ENCODE measurements at places on chromosomes 4 and X.

DNA sequence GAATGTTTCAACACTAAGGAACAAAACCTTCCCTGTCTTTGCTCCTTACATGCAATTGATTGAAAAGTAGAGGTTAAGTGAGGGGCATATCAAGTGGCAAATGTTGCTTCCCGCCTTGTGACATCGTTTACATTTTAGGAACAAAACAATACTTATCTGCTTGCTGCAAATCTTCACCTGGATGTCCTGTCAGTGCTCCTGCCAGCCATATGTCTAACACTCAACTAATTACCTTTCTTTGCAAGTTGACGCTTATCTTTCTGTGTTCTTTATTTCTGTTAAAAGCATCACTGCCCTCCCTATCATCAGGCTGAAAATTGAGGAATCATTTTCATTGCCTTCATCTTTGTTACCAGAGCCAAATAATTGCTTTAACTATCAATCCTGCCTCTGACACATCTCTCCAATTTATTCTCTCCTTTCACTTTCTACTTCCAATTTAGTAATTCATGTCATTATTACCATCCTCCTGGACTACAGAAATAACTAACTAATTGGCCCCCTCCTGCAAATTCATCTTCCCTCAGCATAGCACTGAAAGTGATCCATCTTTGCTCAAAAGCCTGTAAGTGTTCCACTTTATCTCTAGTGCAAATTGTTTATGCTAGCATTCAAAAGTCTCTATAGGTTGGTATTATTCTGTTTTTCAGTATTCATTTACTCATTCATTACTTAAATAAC is 298.7 kb upstream of the ATOH1 start:
- DNase-seq = no peak

GRCh38 chr4:41933997-41934503 is 1.2 kb upstream of the TMEM33 start:
- DNase-seq = no peak

DNA sequence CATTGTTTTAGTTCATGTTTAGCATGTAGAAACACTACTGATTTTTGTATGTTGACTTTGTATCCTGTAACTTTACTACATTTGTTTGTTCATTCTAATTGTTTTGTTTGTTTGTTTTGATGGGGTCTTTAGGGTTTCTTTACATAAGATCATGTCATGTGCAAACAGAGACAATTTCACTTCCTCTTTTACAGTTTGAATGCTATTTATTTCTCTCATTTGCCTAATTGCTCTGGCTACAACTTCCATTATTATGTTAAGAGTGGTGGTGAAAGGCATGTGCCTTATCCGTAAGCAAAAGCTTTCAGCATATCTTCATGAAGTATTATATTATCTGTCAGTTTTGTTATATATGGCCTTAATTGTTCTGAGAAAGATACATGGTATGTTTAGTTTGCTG is 571.1 kb downstream of the PCDH7 start:
- no peak for DNase-seq

- peak; percentile 67 for DNase-seq
Observed at GRCh38 chr4:158163941-158164767, 8.7 kb downstream of the GASK1B start.

DNA sequence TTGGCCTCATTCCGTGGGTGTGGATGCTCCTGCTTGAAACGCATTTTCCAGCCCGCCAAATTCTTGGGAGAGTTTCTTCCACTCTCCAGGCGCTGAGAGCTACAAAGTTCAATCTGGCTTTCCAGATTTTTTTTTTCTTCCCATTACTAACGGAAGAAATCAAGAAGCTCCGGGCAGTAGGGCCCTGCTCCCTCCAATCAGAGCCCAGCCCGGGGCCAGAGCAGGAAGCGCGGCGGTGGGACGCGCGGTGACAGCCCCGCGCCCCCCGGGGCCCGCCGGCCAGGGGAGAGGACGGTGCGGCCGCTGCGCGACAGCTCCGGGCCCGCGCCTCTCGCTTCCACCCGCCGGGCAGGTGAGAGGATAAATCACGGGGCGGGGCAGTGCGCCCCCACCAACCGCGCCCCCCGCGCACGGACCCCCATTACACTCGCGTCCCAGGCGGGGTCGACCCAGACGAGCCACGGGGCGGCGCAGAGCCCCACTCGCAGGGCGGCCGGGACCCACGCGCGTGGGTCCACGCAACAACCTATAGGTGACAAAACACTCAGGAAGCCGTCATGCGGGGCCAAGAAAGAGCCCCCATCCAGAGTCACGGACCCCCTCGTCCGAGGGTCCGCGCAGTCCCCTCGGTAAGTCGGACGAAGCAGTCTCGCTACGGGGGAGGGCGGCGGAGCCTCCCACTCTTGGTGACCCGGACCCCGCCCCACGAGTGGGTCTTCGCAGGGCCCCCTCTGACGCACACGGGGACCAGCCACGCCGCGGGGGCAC is 868 bp downstream of the AFAP1 start:
- DNase-seq = peak; percentile 48

- no peak for DNase-seq
Observed at GRCh38 chr4:7798178-7798995, 141.3 kb downstream of the AFAP1 start.

DNA sequence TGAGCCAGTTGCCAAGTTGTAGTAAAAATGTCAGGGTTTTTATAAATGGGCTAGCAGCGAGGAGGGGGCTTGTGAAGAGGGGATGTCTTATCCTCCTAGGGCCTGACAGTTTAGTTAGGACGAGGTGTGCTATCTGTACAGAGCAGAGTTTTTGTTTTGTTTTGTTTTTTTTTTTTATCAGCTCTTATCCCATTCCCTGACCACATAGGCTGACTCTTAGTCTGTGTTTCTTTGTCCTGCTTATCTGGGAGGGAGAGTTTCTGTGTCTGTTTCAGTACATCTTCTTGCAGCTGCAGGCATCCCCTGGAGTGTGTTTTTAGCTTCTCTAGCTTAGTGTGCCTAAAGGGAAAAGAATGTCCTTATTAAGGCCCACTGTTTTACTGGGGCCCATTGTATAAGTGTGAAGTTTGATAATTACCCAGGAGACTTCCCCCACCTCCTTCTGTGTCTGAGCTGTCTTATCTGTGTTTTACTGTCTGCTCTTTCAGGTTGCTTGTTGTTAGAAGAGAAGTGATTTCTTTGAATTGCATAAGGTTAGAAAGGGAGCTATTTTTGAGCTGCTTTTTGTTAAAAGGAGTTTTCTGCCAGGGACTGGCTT is 32.0 kb downstream of the PAGE2 start:
- DNase-seq = no peak

- DNase-seq = no peak
Observed at GRCh38 chr4:128232719-128233118, 54.9 kb downstream of the PGRMC2 start.

- DNase-seq = no peak
Observed at GRCh38 chr4:793941-794621, 31.8 kb downstream of the CPLX1 start.

DNA sequence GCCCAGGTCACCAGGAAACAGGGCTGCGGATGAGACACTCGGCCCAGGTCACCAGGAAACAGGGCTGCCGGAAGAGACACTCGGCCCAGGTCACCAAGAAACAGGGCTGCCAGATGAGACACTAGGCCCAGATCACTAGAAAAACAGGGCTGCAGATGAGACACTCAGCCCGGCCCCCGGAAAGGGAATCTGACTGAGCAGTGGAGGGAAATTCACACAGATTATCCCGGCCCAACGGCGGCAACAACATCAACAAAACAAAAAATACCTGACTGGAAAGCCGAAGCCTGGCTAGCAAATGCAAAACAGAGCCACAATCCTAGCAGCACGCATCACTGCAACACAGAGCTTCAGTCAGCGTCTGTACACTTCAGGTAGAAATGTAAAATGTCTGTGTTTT is 20.7 kb downstream of the AFAP1 start:
- no peak for DNase-seq

- DNase-seq = no peak
Observed at GRCh38 chr4:84814094-84814750, 152.3 kb downstream of the WDFY3 start.

GRCh38 chr4:13162886-13163285 is 321.3 kb downstream of the RAB28 start:
- DNase-seq = no peak

DNA sequence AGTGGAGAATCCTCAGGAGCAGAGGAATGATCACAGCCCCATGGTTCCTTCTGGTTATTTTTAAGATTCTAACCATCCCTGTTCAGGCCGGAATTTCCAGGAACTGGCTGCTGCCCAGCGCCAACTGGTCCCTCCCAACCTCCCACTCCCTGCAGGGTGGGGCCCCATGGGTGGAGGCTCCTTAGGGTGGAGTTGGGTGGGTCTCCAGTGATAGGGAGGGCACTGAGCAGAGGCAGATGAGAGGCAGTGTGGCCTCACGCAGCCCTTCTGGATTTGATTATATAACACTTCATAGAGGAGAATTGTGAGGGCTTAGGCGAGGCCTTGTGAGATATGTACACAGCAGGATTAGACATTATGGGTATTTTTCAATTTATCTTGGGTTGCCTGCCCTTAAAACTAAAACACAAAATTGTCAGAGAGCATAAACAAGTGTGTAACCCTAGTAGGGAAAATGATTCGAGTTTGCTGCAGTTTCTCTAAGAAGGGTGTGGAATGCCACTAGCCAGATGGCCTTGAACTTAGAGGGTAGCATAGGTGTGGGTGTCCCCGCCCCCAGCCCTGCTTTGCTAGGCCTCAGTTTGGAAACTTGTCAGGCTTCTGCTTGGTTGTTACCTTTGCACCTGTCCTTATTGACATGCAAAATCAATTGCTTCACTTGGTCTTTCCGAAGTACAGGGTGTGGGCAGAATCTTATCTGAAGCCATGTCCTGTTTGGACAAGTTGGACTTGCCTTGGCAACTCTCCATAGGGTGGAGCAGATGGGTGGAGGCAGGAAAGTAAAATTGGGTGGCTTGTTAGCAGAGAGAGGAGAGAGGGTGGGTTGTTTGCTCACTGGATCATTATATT is 9.4 kb downstream of the KLF3 start:
- DNase-seq = no peak

DNA sequence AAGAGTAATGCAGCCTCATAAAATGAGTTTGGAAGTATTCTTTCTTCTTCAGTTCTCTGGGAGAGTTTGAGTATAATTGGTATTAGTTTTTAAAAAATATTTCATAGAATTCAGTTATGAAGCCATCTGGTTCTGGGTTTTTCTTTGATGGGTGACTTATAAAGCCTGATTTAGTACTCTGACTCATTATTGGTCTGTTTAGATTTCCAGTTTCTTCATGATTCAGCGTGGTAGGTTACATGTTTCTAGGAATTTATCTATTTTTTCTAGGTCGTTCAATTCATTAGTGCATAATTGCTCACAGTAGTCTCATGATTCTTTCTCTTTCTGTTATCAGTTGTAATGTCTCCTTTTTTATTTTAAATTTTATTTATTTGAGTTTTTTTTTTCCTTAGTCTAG is 111.2 kb downstream of the CEP44 start:
- no peak for DNase-seq

DNA sequence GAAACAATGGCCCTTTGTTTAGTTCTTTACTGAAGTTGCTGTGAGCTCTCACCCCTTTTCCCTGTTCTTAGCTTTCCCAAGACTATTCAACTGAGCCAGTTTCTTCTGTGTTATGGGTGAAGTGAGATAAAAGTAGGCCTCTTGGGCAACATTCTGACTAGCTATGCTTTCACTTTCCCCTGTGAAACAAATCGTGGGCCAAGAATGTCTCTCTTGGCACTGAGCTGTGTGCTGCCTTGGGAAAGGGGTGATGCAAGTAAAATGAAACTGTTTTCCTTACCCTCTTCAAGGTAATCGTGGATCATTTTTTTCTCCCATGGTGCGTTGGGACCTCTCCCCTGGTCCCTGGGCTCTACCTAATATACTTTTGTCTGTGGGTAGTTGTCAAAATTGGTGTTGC is 653.9 kb upstream of the MAGEB2 start:
- no peak for DNase-seq

DNA sequence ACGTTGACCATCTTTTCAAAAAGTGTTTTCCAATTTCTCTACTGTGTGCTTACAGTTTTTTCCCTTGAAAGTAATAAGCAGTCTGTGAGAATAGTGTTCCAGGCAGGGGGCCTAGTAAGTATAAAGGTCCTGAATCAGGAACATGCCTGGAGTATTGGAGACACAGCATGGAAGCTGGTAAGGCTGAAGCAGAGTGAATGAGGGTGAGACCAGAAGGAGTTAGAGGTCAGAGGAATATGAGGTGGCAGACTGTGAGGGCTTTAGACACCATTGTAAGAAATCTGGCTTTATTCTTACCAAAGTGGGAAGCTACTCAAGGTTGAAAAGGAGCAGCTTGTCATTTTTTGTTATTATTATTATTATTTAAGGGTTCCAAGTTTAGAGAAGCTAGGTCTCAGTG is 107.4 kb downstream of the CT47B1 start:
- no peak for DNase-seq

Measured in brain (organoid and tissue), 16 donors.